Liver (tissue), 10 donors: ENCODE measurements at places on chromosomes 6 and 20.

GRCh38 chr20:45631184-45631583, at the start of gene WFDC9:
WFDC9 (minus strand) TSS chr20:45631284; CDS start chr20:45610181, 21,103 bp downstream.
- no peak within 1 kb of the TSS for H3K4me3 ChIP-seq
- no peak for DNase-seq
- H3K4me1 ChIP-seq: no peaks in the 10 kb centered on the region
- no peaks in the 10 kb centered on the region for H3K36me3 ChIP-seq
- H3K27ac ChIP-seq: no peak within 1 kb of the TSS

DNA sequence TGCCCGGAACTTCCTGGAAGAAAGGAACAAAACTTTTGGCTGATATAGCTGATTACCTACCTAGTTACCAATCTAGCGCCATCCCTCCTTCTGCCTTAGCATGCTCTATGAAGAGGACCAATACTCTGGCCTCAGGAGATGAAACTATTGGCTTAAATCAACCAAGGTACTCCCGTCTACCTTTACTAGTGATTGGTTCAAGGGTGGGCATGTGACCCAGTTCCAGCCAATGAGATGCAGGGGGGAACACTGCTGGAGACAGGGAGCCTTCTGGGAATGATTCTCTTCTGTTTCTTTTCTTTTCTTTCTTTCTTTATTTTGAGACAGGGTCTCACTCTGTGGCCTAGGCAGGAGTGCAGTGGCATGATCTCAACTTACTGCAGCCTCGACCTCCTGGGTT, 72.6 kb upstream of the CCDC167 start:
- H3K4me1 ChIP-seq: no peaks in the 10 kb centered on the region
- no peak overlapping the region for H3K27ac ChIP-seq
- H3K36me3 ChIP-seq: no peaks in the 10 kb centered on the region
- H3K4me3 ChIP-seq: no peak overlapping the region

DNA sequence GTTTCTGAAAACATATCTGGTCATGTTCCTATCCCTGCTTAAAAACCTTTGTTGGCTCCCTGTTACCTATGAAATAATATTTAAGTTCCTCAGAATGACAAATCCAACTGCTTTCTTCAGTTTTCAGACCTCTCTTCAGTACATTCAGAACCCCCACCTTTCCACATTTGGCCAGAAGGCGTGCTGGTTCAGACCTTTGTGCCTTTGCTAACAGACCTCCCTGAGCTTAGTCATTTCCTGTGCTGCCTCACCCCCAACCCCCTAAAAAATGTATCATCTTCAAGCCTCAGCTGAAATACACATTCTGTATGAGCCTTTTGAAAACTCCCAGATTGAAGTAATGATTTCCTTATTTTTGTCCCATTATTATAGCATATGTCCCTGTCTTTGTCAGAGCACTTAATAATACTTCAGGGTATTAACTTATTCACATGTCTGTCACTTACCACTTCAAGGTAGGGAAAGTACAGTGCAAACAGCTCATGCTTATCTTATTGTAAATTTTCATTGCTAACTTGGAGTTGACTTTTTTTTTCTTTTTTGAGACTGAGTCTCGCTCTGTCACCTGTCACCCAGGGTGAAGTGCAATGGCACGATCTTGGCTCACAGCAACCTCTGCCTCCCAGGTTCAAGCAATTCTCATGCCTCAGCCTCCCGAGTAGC, 19.7 kb downstream of the FAM217A start:
- no peak for DNase-seq
- no peaks in the 10 kb centered on the region for H3K4me1 ChIP-seq
- H3K4me3 ChIP-seq: no peak overlapping the region
- no peaks in the 10 kb centered on the region for H3K27me3 ChIP-seq
- no peak overlapping the region for H3K27ac ChIP-seq
- H3K36me3 ChIP-seq: peaks cover 14% of the 10 kb centered on the region

DNA sequence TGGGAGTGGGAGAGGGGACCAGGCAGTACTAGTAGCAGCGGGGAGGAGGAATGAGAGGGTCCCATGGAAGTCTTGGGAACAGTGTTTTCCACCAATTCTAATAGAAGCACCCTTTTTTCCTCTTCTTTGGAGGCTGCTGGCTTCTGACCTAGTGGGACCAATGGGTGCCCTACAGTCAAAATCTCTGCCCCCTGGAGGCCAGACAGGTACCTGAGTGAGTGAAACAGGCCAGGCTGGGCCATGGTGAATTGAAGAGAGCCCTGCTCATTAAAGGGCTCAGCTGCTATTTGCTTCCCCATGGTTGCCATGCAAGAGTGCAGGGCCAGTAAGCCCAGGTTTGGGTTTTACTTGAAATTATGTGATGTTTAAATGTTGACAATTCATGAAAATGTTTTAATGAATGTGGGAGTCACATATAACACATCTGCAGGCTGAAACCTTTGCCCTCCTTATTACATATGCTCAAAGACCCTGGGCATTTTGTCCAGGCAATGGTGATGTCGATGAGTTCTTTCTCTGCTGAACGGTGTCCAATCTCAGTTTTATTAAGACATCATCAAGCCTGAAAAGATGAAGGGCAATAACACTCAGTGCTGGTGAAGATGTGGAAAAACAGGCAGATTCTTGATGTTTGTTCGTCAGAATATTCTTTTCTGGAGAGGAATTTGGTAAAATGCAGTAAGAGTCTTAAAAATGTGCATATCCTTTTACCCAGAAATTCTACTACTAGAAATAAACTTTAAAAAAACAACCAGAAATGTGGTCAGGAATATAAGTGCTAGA, 42.3 kb upstream of the OCSTAMP start:
- H3K4me3 ChIP-seq: no peak overlapping the region
- no peaks in the 10 kb centered on the region for H3K4me1 ChIP-seq
- no peak for DNase-seq

GRCh38 chr20:45853484-45853883, 3.7 kb downstream of the ACOT8 start:
- no peak overlapping the region for H3K27ac ChIP-seq
- no peak for DNase-seq
- H3K4me3 ChIP-seq: no peak overlapping the region
- peaks cover 10% of the 10 kb centered on the region for H3K36me3 ChIP-seq

DNA sequence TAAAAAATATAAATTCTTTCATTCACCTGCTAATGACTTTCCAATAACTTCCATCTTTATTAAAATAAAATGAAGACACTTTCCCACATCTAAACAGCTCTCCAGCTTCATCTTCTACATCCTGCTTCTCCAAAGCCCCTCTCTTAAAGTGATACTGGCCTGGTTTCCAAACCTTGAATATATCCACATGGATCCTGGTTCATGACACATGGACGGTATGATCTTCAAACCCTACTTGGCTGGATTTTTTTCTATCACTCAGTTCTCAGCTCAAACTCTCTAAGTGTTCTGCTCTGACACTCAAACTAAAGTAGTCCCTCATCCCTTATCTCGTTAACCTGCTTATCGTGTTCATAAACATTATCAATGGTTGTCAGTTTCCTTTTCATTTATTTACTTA, 128.2 kb downstream of the PAK5 start:
- H3K36me3 ChIP-seq: no peaks in the 10 kb centered on the region
- no peak overlapping the region for H3K4me3 ChIP-seq
- DNase-seq: no peak
- no peaks in the 10 kb centered on the region for H3K4me1 ChIP-seq
- no peaks in the 10 kb centered on the region for H3K27me3 ChIP-seq

DNA sequence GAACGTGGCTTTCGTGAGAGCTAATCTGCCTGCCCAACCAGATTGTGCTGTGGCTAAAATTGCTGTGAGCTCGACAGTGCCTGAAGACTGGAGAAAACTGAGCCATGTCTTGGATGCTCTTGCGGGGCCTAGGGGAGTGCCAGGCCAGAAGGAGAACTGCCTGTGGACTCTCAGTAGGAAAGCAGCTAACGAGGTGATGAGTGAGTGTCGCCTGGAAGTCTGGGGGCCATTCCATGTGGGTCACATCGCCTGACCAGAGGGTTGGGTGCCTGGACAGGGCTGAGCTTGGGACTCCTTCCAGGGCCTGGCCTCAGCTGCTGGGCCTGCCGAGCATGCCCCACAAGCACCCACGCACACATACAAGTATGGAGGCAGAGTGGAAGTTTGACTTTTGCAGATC, 166.5 kb downstream of the VEGFA start:
- H3K27me3 ChIP-seq: no peaks in the 10 kb centered on the region
- H3K27ac ChIP-seq: no peak overlapping the region
- DNase-seq: no peak
- no peaks in the 10 kb centered on the region for H3K36me3 ChIP-seq
- H3K4me1 ChIP-seq: no peaks in the 10 kb centered on the region

DNA sequence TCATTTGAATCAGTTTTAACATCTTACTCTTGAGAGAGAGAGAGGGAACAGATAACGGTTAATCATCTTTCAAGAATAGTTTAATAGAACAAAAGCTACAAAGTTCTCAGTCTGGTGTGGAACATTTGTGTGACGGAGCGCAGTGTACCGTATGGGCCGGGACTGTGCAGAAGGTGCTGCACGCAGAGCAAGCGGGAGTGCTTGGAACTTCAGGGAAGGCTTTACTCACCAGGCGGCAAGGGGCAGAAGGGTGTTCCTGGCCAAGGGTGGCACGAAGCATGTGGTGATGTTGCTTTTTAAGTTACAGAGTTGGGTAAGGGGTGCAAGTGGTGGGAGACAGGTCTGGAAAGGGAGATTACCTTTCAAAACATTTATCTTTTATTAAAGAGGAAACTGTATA, 95.7 kb downstream of the TULP4 start:
- no peaks in the 10 kb centered on the region for H3K36me3 ChIP-seq
- no peaks in the 10 kb centered on the region for H3K27me3 ChIP-seq
- H3K27ac ChIP-seq: no peak overlapping the region
- H3K4me3 ChIP-seq: no peak overlapping the region
- DNase-seq: no peak

GRCh38 chr6:89655122-89655521, 16.6 kb upstream of the LYRM2 start:
- H3K4me1 ChIP-seq: no peaks in the 10 kb centered on the region

DNA sequence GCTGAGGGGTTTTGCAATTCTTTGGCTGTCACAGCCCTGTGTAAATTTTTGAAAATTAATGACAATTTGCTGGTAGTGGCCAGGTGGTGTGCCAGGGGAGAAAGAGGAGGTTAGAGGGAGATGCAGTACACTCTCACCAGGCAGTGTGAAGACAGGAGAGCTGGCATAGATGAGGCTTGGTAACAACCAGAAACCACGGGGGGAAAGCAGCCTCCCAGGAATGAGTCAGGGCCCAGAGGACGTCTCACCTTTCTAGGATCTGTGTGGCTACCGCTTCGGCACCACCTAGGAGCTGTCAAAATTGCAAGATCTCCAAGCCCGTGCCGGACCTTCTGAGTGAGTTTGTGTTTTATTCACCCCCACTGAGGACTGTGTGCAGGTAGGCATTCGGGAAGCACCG, 171.4 kb downstream of the PACRG start:
- H3K4me3 ChIP-seq: no peak overlapping the region
- no peaks in the 10 kb centered on the region for H3K36me3 ChIP-seq
- H3K27me3 ChIP-seq: no peaks in the 10 kb centered on the region
- no peak for DNase-seq

- H3K27ac ChIP-seq: no peak overlapping the region
- no peak overlapping the region for H3K4me3 ChIP-seq
- H3K36me3 ChIP-seq: no peaks in the 10 kb centered on the region
- H3K4me1 ChIP-seq: peaks cover 11% of the 10 kb centered on the region
- DNase-seq: no peak
These were observed 5.4 kb upstream of the ZBTB12 start for GRCh38 chr6:31907158-31907813.

DNA sequence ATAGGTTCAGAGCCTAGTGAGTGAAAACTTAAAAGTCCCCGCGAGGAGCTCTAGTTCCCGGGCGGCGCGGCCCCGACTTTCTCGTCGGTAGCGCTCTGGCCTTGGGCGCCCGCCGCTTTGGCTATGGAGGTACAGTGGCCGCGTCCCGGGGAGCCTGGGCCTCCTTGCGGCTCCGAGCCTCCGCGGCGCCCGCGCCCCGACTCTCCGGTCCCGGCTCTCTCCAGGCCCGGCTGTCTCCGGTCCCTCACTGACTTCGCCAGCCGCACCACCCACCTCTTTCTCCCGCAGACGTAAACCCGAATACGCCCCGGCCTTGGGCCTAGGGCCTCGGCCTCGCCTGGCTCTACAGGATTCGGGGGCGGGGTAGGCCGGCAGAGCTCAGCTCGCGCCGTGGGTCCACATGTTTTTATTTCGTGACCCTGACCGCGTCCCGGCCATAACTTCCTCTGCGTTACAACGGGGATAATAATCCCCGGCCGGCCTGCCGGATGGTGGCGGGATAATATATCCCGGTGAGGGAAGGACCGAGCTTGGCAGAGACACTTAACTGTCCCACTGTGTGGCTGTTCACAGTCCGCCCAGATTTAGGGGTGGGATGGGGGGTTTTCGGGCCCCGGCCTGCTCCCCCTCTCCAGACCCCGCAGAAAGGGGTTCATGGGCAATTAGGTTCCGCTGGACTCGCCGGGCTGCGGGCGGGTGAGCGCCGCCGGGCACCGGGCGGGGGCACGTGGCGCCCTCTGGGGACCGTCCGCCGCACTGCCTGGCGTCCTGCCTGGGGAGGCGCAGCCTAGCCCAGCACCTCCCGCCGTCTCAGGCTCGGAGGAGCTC, 10.0 kb upstream of the TBX18 start:
- H3K27ac ChIP-seq: peak overlapping the region; percentile 65
- H3K4me1 ChIP-seq: peaks cover 24% of the 10 kb centered on the region
- H3K27me3 ChIP-seq: peaks cover 19% of the 10 kb centered on the region
- peak overlapping the region; percentile 44 for H3K4me3 ChIP-seq
- no peak for DNase-seq

DNA sequence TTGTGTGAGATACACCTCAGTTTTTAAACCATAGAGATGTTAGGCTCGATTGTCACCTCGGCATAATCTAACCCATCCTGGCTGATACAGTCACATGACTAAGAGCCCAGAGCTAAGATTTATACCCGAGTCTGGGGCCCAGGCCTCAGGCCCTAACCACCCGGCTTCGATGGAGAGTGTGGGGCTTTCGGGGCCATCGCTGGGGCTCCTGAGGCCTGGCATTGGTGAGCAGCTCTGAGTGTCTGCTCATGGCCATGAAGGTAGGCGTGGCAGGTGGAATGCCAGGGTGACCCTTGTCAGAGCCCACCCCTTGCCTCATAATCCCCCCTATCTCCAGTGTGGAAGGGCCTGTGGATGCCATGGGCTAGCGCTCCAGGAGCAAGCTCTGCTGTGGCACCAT, 164.3 kb downstream of the BMP7 start:
- no peak for DNase-seq
- H3K4me1 ChIP-seq: no peaks in the 10 kb centered on the region

DNA sequence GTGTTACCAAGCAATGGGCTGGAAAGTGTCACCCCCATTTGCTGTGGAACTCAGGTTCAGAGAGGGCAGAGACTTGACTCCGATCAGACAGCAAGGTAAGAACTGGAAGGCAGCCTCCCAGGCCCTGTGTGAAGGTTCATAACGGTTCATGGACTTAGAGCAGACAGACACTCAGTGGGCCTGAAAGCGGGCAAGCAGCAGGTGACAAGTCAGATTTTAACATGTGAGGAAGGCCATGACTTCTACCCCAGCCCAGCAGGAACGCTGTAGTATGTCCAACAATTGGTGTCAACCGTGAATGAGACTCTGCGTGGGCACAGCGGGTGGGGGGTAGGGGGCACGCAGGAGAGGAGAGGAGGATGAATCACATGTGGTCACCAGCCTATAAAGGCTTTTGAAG, 217.6 kb upstream of the SNX9 start:
- no peak for DNase-seq
- H3K27me3 ChIP-seq: no peaks in the 10 kb centered on the region
- H3K36me3 ChIP-seq: no peaks in the 10 kb centered on the region
- H3K4me1 ChIP-seq: no peaks in the 10 kb centered on the region
- no peak overlapping the region for H3K27ac ChIP-seq
